ENCODE measurements at places on chromosomes 2 and 18.

GRCh38 chr2:140491876-140492275 lies 1638.9 kb downstream of the LRP1B start:
- DNase-seq: no peak

DNA sequence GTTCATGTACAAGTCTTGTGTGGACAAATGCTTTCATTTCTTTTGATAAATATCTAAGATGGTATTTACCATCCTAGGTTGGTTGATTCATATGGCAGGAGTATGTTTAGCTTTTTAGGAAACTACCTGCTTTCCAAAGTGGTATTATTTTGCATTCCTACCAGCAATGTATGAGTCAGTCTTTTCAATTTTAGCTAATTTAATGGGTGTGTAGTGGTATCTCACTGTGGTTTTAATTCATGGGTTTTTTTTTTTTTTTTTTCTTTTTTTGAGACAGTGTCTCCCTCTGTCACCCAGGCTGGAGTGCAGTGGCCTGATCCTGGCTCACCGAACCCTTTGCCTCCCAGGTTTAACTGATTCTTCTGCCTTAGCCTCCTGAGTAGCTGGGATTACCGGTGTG lies 4.2 kb downstream of the ZNF512 start:
- DNase-seq: no peak

- DNase-seq: no peak
These were observed 49.1 kb downstream of the CCDC195 start for GRCh38 chr2:224666951-224667553.

DNA sequence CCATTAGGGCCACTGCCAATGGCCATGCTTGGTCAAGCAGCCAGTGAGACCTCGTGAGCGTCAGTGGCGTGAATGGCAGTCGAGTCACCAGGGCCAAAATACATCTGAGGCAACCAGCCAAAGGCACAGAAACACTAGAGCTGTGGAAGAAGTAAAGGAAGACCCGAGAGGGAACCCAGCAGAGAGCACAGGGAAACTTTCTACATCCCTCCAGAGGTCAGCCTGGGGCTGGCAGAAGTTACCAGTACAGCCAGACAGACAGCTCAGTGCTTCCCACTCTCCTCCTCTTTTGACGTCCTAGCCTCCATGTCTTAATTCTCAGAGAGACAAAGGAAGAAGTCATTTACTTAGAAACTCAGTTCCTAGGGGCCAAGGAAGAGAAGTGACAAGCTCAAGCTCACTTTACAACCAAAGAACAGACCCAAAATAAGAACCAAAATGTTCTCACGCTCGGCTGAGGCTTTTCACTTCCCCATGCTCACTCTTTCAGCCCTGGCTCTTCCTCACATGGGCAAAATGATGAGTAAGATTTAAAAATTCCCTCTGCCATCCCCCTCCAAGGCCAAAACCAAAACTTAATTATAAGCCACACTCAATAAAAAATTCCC lies 8.7 kb downstream of the CYRIA start:
- peak; percentile 45 for DNase-seq

DNA sequence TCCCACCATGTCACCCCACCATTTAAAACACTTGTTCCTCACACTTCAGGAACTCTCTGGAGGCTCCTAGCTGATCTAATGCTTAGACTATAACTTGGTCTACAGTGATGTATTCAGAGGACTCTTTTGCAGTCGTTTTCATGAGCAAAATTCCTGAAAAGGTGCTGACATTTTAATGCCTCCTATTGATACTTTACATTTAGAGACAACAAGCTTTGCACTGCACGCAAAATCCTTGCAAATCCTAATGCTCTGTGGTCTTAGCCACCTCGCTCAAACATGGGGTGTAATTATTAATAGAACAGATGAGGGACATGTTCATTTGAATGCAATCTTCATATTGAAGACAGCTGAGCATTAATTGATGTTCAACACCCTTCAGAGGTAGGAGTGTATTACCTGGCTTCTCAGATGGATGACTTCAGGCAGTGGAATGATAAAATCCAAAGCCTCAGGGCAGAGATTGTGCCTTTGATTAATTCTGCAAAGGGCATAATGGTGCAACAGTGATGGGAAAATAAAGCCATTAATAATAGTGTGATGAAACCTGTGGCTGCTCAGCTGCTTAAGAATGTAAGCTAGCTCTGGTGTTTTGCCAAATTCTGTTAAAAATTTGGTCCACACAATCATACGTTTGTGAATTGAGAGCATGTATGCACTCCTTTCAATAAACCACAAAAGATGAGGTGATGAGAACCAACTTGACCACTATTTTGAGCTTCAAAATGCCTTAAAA lies 5.4 kb downstream of the CTAGE1 start:
- no peak for DNase-seq

DNA sequence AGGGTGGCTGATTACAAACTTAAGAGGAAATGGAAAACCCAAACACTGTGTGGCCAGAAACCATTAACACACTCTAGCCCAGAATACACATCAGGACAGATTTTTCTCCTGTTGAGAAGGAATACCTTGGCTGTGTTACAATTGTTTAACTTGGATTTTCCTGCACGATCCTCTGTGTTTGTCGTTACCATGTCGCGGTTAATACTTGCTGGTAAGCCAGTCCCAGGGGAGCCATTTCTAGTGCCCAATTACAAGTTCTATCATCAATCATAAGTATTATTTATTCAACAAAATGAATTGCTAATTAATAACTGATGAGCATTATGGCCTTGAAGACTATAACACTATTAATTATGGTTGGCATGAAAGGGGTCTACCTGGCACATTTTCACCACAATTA lies 146.8 kb downstream of the LNPK start:
- DNase-seq: no peak

- no peak for DNase-seq
These were observed 6.5 kb upstream of the IL1RN start for GRCh38 chr2:113120861-113121260.

Data from HL-60 (cell line).